ENCODE measurements at places on chromosomes 7 and 10.
A peak's percentile ranks its signal among the peaks of the same experiment; 100 is the strongest.

DNA sequence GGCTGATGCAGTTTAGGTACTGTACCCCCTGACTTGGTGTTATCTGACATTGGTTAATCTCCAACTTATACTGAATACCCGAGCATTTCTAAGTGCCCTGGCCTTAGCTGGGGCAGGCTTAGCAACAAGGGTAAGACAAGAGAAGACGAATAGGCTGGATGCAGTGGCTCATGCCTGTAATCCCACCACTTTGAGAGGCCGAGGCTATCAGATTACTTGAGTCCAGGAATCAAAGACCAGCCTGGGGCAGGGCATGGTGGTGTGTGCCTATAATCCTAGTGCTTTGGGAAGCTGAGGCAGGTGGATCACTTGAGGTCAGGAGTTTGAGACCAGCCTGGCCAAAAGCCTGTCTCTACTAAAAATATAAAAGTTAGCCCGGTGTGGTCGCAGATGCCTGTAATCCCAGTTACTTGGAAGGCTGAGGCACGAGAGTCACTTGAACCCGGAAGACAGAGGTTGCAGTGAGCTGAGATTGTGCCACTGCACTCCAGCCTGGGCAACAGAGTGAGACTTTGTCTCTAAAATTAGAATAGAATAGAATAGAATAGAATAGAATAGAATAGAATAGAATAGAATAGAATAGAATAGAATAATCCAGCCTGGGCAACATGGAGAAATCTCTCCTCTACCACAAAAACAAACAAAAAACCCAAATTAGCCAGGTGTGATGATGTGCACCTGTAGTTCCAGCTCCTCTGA lies 108.9 kb downstream of the BICC1 start:
- peak; percentile 30 for DNase-seq

GRCh38 chr7:22287412-22287811 lies 69.5 kb downstream of the RAPGEF5 start:
- DNase-seq, result no peak

GRCh38 chr10:70913191-70913892 lies 25.0 kb upstream of the PCBD1 start:
- no peak for DNase-seq

- no peak for DNase-seq
These were observed 39.4 kb downstream of the ZCCHC24 start for GRCh38 chr10:79405995-79406515.

GRCh38 chr7:137920637-137921399 lies 74.0 kb upstream of the DGKI start:
- DNase-seq, result no peak

DNA sequence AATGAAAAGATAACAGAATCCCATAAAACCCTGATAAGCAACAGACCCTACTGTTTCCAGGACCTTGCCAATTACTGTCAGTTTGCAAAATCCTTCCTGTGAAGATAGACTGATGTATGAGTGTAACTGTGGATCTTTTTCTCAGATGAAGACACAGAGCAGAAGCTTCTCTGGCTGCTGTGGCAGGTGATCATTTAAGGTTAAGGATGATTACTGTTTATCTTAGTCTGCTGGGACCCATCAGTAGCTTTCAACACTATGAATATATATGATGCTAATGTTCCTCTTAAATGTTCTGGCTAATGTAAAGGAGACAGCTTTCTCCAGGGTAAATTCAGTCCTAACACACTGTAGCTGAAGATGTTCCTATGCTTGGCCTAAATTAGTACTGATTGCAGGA lies 56.0 kb upstream of the CTTNBP2 start:
- no peak for DNase-seq

GRCh38 chr10:58543141-58543540 lies 30.5 kb downstream of the BICC1 start:
- DNase-seq, result no peak

Data from tongue (tissue), 3 donors.